Suppressor macrophage treated with lipopolysaccharide for 4 hours (primary cell): ENCODE measurements at places on chromosomes 4 and X.

DNA sequence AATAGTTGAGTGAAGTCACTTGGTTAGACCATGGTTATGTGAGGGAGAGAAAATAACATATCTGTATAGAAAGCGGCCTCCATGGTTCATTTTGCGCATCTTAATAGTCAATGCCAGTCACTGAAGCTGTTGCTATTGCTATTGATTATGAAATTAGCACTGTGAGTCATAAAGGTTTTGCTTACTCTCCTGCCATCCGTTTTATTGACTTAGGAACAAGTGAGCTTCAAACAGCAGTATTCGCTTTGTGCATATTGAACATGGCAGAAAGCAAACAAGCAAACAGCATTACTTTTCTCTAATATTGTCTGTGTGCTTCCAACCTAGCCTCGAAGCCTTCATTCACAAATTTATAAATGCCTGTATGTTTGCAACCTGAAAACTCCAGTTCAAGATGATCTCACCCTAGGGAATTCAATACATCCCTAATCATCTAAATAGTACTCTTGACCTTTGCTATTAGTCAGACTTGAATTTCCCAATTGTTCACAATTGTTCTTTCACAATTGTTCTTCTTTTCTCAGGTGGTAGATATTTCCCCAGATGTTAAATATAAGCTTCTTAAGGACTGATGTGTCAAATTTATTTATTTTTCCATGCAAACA lies 55.9 kb upstream of the GABRA2 start:
- no peak for DNase-seq

DNA sequence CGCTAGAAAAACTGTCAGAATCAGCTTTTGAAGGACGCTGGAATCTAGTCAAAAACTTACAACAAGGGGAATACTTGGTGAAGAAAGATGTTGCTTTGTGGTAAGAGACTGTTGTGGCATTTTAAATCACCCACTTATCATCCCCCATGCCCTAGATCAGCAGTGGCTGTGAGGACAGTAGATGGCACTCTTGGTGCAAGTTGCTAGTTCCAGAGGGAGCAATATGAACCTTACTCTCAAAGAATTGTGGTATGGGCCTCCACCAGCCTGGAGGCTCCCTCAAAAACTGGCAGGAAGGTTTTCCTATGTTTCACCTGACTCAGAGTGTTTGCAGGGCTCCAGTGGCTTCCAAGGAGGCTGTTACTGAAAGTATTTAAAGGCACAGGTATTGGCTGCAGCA lies 37.7 kb upstream of the SLC16A2 start:
- DNase-seq: peak; percentile 30

DNA sequence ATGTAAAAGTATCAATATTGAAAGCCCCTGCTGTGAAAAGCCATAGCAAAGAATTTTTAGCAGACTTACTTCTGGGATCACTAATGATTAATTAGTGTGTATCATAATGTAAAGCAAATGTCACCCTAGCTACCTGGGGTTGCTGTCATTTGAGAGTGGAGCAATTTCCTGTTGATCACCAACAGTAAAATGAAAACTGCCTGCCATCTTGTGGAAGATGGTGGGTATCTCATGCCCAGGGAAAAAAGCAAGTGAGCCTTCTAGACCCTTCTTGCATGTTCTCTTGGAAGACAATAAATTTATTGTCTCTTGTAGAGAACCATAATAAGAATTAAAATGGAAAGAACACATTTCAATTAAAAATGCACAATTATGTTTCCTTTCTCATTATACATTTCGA lies 360.2 kb downstream of the ZIC3 start:
- DNase-seq: no peak

- DNase-seq: no peak
These were observed 146.8 kb upstream of the NALF2 start for GRCh38 chrX:69357317-69357716.

- DNase-seq: no peak
These were observed 304.2 kb downstream of the TENM3 start for GRCh38 chr4:182547435-182547834.
